ENCODE measurements at places on chromosomes 6 and 20.

GRCh38 chr6:72422171-72422570 is 199.7 kb upstream of the KCNQ5 start:
- no peak for DNase-seq

DNA sequence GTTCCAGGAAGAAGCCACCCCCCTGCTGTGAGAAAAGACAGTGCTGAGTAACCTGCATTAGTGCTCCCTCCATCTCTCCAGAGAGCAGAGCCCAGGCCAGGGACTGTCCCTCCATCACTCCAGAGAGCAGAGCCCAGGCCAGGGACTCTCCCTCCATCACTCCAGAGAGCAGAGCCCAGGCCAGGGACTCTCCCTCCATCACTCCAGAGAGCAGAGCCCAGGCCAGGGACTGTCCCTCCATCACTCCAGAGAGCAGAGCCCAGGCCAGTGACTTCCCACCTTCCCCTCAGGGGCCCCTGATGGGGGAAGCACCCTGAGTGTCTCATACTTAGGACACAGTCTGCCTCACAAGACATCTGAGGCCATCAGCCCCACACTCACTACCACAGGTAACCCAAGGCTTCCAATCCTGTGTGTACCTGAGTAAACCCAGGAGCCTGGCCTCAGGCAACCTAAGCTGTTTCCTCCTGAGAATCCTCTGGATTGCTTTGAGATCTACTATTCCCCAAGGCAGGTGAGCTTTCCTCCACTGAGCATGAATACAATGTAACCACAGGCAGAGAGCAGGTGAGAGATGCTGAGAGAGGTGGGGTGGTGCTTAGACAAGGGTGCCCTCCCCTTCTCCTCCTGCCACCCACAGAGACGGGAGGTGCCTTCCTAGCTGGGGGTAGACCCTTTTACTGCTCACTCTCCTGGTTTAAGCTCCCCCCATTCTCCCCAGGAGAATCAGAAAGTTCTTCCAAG is 4.9 kb downstream of the TBXT start:
- no peak for DNase-seq

DNA sequence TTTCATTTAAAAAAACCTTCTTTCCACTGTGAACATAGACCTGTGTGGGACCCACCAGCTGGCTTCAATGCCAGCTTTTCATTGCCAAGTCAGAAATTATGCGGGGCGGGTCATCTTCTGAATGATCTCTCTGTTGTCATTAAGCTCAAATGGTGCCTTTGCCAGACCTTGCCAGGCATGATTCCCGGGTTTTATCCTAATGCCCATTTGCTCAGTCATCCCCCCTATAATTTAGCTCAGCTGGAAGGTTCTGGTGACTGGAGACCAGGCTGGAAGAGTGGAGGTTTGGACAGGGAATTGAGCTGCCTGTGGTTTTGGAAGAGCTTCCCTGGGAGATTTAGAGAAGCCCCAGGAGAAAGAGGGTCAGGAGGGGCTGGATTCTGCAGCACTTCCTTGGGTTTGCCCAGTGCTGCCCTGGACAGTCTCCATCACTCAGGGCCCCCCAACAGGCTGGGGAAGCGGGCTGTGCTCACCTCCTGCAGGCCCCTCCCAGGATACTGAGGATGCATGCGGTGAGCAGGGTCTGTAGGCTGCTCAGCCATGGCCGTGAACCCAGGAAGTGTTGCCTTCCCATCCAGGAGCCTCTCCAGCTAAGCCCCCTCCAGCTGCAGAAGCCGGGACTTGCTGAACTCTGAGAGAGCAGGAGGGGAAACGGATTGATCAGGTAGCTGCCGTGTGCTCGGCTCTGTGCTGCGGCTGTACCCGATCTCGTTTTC is 273.0 kb downstream of the CDH4 start:
- DNase-seq = no peak

- DNase-seq = no peak
Observed at GRCh38 chr20:38128691-38129090, 36.4 kb downstream of the TGM2 start.

DNA sequence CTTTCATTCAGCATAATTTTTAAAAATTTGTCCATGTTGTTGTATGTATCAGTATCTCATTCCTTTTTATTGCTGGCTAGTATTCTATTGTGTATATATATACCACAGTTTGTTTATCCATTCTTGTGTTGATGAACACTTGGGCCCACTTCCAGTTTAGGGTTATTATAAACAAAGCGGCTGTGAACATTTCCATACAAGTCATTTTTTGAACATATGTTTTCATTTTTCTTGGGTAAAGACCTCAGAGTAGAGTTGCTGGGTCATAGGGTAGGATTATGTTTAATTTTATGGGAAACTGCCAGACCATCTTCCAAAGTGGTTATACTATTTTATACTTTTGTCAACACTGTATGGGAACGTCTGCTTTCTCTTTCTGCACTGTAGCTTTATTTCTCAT is 55.3 kb downstream of the RBM24 start:
- DNase-seq = no peak

GRCh38 chr6:112008482-112008881 is 45.4 kb upstream of the CCN6 start:
- no peak for DNase-seq

DNA sequence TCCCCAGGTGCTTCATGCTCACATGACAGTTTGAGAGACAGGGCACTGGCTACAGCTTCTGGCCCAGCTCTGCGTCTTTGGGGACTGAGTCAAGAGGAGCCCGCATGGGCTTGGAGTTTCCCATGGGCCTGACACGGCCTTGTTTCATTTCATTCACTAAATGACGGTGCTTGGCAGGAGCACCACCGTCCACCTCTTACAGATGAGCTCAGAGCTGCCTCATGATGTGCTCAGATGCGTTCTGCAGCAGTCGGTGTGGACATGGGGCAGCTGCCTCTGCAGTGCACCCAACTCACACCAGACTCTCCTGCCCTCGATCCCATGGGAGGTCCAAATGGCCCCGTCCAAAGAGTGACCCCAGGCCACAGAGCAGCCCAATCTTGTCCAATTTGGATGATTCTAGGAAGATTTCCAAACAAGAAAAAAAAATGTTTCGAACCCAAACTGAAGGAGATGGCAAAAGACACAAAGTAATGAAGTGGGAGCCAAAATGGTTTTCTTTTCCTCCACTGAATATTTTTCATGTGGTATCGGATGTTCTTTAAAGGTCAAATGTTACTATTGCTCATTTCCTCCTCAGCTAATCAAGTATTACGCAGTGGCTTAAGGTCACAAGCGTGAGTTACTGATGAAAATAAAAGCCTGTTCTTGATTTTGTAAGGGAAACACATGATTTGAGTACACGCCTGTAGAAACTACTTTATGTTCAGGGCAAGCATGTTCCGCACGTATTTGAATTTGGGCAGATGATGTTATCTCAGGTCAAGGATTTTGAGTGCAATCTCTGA is 524.2 kb downstream of the CDH26 start:
- no peak for DNase-seq

- no peak for DNase-seq
Observed at GRCh38 chr6:5116243-5116991, 31.3 kb downstream of the PPP1R3G start.

DNA sequence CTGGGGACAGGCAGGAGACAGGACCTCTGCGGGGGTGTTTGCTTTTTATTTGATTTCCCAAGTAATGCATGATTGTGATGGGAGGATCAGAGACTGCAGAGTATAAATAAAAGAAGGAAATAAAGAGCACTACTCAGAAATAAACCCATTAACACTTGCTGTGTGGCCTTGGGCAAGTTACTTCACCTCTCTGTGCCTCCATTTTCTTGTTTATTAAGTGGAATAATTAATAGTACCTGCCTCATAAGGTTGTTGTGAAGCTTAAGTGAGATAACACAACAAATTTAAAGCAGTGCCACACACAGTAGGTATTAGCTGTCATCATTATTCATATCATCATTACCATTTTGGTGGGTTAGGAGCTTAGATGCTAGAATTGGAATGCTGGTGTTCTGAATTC is 8.1 kb downstream of the CEBPB start:
- DNase-seq = no peak

GRCh38 chr20:20138301-20139064 is 86.2 kb downstream of the CFAP61 start:
- no peak for DNase-seq

DNA sequence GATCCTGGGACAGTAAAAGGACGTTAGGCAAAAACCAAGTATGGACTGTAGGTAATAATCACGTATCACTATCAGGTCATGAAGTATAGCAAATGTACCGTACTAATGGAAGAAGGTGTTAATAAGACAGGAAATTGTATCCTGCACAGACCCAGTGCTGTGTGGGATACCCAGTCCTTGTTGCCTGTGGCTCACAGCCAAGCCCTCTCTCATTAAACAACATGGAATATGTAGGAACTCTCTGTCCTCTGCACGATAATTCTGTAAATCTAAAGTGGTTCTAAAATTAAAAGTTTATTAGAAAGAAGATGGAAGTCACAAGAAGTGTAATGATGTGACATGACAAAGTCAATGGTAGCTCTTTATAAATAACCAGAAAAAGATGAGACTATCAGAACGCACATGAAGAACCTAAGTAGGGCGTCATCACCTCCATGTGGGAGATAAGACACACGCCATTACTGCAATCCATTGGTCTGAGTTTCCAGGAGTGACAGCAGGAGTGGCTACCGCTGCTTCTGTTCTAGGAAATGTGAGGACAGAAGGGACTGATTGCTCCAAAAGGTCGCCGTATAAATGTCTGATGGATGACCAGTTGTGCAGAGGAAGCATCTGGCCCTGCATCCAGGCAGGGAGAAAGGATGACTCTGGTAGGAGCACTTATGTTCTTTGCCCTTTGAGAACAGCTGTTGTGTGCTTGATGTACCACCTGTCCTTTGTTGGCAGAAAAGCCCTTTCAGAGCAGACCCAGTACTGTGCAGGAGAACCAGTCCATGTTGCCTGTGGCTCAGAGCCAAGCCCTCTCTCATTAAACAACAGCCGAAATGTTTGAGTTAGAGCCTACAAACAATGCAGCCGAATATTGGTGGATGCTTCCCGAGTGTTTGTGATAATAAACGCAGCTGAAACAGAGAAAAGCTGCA is 125.6 kb downstream of the FIG4 start:
- no peak for DNase-seq

- DNase-seq = no peak
Observed at GRCh38 chr6:36326356-36326995, 10.2 kb downstream of the BNIP5 start.

GRCh38 chr20:40462566-40462965 is 226.5 kb downstream of the MAFB start:
- DNase-seq = no peak

- no peak for DNase-seq
Observed at GRCh38 chr6:41209547-41210320, 8.8 kb upstream of the TREML2 start.

DNA sequence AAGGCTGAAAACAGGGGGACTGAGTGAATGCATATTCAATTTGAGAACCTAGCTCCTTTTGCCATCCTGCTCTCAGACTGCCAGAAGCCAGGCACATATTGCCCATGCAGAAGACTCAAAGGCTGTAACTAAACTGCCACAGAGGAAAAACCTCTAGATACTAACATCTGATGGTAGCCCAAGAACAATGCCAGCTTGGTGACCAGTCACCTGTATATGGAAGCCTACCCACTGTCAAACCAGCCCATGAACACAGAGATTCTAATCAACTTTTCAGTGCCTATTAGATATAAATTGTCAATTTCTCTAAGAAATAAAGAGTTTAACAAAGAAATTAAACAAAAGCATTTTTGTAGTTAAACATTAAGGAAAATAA is 34.2 kb downstream of the GPR63 start:
- DNase-seq = no peak

GRCh38 chr6:42367353-42368011 is 84.2 kb downstream of the TRERF1 start:
- peak; percentile 62 for DNase-seq

- no peak for DNase-seq
Observed at GRCh38 chr6:112595841-112596240, 248.7 kb downstream of the RFPL4B start.

GRCh38 chr6:170244721-170245474 is 46.0 kb downstream of the DLL1 start:
- DNase-seq = no peak

GRCh38 chr6:35954333-35954732 is 33.4 kb upstream of the SRPK1 start:
- DNase-seq = no peak

- DNase-seq = no peak
Observed at GRCh38 chr6:127606131-127606562, 29.2 kb downstream of the C6orf58 start.

DNA sequence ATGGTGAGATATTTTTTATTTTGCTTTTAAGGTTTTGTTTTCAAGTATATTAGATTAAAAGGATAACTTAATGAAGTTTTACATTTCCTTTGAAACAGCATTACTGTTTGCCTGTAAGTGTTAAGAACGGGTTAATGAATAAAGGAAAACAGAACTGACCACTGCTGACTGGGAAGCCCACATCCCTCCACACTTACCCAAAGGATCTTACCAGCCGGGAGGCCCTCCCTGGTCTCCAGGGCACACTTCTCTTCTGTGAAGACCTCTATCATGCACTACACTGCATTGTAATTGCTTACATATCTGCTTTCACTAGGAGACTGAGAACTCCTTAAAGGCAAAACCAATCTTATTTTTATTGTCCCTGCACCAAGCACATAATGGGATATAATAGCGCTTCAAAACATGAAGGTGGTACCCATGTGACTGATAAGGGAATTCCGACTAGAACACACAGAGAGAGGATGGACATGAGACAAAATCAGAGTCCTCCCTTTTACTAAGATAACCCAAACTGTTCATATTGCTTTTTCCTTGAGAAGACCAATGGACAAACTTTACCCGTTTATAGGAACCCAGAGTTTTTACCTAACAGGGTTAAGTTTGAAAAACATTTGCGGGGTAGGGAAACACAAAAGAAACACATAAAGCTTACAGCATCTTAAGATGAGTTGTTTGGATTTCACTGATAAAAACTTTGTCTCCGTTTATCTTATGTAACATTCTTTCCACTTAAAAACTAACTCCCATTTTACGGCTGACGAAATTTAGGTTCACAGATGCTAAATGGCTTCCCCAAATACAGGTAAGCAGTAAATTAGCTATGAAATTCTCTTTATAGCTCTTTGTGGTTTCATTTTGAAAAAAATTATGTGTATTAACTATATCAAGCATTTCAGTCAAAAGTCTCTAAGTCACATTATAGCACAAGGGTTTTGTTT is 8.7 kb downstream of the EZR start:
- no peak for DNase-seq

DNA sequence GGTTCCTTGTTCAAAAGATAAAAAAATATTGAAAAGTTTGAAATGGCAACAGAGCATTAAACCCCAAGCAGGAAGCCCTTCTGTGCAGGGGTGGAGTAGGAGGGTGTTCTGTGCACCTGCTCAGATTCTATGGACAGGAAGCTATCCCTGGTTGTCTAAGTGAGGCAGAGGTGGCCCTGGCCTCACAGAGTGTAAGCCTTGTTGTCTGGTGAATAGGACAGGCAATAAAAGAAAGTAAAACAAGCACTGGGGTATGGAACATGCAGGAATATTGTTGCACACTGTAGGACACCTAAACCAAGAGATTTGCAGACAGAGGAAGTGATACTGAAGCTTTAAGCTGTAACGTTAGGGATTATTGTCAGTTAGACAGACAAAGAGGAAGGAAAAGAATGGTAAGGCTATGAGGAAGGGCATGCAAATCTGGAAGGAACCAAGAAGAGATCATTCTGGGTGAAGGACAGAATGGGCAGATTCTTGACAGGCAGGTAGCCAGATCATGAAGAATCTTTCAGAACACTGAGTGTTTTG is 66.8 kb downstream of the TBC1D7 start:
- DNase-seq = no peak

- no peak for DNase-seq
Observed at GRCh38 chr6:98056955-98057354, 773.9 kb upstream of the MMS22L start.

- DNase-seq = no peak
Observed at GRCh38 chr20:41476013-41476441, 109.4 kb upstream of the EMILIN3 start.

Data from GM18507 (cell line).